ENCODE measurements at places on chromosomes 7 and 10.
A peak's percentile ranks its signal among the peaks of the same experiment; 100 is the strongest.

DNA sequence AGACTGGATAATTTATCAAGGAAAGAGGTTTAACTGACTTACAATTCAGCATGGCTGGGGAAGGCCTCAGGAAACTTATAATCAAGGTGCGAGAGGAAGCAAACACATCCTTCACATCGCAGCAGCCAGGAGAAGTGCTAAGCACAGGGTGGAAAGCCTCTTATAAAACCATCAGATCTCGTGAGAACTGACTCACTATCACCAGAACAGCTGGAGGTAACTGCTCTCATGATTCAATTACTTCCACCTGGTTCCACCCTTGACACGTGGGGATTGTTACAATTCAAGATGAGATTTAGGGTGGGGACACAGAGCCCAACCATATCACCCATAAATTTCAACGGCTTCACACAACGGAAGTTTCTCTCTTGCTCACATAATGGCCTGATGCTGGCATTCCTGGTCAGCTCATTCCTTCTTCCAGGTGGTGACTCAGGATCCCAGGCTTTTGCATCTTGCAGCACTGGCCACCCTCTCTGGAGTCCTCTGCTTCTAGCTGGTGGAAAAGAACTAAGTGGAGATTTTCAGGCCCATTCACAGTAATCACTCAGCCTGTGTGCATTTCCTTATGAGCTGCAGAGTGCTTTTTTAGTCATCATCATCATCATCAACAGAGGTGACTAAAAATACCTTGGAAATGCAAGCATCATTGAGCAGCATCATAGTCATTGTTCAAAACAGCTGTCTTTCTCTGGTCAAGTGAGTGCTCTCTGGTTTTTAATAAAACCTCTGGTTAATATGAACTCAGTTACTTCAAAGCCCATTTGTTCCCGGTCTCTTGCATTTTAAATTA is 308.1 kb downstream of the SFMBT2 start:
- no peak for DNase-seq

GRCh38 chr10:14879124-14879927 is 660 bp downstream of the SUV39H2 start:
- no peak for DNase-seq

GRCh38 chr10:3468919-3469638 is 296.5 kb upstream of the PITRM1 start:
- DNase-seq: no peak

GRCh38 chr10:1961989-1962388 is 224.7 kb upstream of the ADARB2 start:
- DNase-seq: peak; percentile 1

GRCh38 chr10:18879284-18879683 is 169.3 kb upstream of the MALRD1 start:
- no peak for DNase-seq

GRCh38 chr7:69631131-69631530 is 32.9 kb downstream of the AUTS2 start:
- no peak for DNase-seq

- DNase-seq: no peak
These were observed 47.7 kb upstream of the MDFIC start for GRCh38 chr7:114874170-114874569.

GRCh38 chr10:14180911-14181566 is 149.7 kb downstream of the FRMD4A start:
- DNase-seq: no peak

DNA sequence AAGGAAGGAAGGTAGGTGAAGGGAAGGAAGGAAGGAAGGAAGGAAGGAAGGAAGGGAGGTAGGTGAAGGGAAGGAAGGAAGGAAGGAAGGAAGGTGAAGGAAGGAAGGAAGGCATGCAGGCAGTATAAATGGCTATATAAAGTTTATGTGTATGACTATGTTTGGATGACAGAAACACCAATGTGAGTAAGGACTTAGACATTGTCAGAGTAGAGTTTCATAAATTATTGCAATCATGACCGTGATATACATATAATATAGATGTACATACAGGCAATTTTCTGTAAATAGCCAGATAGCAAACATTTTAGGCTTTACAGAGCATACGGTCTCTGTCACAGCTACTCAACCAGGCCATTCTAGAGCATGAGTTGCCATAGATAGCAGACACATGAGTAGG is 133.8 kb upstream of the AKR1E2 start:
- DNase-seq: no peak

DNA sequence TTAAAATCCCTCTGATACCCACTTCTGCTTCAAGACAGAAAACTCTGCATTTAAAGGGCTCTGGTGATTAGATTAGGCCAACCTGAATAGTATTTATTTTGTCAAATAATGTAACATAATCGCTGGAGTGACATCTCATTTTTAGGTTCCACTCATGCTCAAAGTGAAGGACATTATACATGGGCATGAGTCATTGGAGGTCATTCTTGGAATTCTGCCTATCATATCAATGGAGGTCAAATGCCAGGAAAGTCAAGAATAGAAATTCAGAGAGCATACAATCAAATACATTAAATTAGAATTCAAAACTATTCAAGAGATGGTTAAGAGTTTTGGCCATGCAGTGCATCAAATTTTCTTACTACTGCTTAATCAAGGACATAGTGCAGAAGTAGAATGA is 50.8 kb upstream of the PRSS1 start:
- DNase-seq: no peak

GRCh38 chr10:112945811-112946210 is 4.2 kb upstream of the TCF7L2 start:
- DNase-seq: no peak

DNA sequence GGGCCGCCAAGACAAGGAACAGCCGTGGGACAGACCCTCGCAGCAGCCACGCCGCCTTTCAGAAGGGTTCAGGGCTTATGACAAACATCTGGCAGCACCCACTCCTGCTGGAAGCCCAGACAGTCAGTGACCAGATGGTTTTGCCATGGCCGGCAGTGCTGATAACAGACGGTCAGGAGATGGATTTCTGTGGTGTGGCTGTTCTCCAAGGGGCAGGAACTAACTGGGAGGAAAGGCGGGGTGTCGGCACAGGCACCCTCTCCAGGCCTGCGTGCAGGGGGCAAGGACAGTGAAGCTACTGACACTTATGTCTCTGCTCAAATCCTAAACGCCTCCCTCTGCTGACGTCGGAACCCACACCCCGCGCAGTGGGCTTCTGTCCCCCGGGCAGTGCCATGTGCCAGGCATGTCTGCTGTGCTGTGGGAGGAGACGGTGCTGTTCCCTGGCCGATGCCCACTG is 416.1 kb downstream of the DNAJB6 start:
- DNase-seq: no peak

DNA sequence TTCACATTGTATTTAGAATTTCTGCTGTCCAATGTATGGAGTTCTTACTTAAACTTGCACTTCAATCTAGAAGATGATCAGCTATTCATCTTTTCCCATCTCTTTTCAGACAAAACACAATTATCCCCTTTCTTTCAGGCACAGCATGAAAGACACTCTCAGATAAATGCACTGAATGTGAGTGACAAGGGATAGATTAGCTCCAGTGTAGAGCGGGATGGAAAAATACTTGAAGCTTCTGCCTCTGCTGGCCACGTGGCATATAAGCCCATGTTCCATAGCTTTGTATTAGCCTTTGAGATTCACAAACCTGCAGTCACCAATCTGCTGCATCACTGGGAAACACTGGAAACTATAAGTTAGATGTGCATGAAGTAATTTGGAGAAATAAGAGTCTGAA is 162.2 kb upstream of the FAM3C start:
- no peak for DNase-seq

Measured in iPS DF 6.9 (cell line).